ENCODE measurements at places on chromosomes 7 and 10. TPM values are rescaled to one million over a fixed set of nuclear protein-coding genes. Genes with fewer than 3 reads are reported as not detected.

GPER1 gene
- total RNA-seq, result 7.6 TPM

PDSS1 gene
- total RNA-seq, result 2.0 TPM

FXYD4 gene
- not detected for total RNA-seq

RBP3 gene
- total RNA-seq, result not detected

TDRD1 gene
- total RNA-seq, result 1.7 TPM
